ENCODE measurements at places on chromosomes 2 and 18.

- ATAC-seq, result no peak
These were observed 71.6 kb downstream of the ACKR3 start for GRCh38 chr2:236641051-236641726.

DNA sequence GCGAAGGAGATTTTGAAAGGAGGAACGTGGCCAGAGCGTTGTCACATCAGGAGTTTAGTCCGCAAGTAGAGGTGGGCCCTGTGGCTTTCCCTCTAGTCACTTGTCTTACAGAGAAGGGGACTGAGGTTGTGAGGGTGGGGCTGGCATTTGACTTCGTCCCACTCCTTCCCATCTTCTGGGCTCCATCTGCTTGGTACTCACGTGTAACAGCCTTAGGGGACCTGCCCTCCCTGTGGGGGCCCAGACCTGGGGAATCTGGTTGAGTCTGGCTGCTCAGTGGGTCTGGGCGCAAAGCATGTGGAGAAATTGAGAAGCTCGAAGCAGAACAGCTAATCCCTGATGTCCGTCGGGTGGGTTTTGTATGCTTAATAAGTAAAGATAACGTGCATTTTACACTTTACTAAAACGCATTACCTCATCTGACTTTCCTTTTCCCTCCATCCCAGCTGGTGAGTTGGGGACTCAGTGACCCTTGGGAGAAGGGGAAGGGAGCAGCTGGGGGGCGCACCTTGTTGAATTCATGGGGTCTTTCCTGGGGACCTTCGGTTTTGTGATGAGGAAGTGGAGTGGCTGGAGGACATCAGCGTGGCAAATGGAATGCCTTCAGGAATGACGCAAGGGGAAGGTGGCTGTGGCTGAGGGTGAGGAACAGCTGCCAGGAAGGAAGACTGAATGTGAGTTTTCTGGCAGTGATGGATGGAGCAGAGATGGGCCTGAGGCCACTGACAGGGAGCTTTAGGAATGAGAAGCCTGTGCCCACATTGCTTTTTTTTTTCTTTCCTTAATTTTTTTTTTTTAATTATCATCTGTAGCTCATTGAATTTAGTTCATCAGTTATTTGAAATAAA is 44.8 kb downstream of the ASAP2 start:
- ATAC-seq, result no peak

- no peak for ATAC-seq
These were observed 230.7 kb downstream of the TXNL1 start for GRCh38 chr18:56407646-56408180.

GRCh38 chr2:239093542-239093941 is 245.7 kb downstream of the TWIST2 start:
- ATAC-seq, result no peak

DNA sequence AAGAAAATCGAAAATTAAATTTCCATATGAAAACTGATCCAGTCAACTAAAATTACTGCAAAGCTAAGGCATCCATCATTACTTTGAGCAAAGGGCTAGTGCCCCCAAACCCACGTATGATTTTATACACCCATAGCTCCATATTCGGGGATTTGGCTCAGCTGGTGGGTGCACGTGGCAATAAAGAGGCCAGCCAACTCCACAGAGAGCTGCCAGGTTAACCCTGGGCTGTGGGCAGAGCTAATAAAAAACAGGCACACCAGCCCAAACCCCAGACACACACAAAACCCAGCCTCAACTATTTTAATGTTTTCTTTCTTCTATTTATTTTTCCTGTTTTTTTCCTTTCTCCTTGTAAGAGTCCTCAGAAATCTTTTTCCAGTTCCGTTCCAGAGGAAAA is 151.3 kb upstream of the SOX11 start:
- no peak for ATAC-seq

DNA sequence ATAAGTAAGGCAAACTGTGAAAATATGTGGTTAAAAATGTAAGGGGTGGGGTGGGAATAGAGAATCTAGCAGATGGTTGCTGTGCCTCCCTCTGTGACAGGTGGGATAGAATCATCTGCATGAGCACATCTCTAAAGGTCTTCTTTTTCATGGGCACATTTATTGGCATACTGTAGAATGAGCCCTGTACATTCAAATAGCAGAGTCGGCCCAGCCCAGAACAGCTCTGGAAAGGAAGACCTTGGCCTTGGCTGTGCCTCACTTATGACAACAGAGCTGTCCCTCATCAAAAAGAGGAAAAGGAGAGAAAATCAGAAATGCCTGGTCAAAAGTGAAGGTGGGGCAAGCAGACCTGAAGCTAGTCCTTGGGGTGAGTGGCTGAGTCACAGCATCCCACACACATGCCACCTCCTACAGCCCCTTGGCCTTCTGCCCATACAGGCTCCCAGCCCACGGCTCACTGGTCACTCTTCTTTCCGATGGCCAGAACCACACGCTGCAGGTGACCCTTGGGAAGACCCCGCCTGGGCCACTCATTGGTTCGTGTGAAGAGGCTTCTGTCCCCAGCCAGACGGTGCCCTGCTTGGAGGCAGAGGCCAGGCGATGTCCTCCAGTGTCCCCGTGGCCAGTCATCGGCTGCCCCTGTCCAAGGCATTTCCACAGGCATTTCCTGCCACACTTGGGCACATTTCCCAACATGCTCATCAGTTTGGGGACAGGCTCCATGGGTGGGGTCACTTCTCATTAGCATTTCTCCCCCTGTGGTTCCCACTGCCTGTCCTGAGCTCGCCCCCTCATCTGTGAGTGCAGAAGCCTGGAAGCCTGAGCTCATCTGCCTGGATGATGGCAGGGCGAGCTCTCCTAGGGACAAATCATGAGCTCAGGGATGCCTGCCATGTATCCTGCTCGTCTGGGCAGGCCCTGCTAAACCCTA is 113.6 kb downstream of the MCFD2 start:
- ATAC-seq, result no peak

GRCh38 chr2:236718207-236718992 is 148.8 kb downstream of the ACKR3 start:
- ATAC-seq, result no peak

Measured in activated CD4-positive, CD25-positive, alpha-beta regulatory T cell treated with anti-CD3 and anti-CD28 coated beads, Interleukin-2, amount 50 U/mL, for 24 hours (primary cell).